Fibroblast of villous mesenchyme (primary cell): ENCODE measurements at places on chromosomes 5 and 9.

DNA sequence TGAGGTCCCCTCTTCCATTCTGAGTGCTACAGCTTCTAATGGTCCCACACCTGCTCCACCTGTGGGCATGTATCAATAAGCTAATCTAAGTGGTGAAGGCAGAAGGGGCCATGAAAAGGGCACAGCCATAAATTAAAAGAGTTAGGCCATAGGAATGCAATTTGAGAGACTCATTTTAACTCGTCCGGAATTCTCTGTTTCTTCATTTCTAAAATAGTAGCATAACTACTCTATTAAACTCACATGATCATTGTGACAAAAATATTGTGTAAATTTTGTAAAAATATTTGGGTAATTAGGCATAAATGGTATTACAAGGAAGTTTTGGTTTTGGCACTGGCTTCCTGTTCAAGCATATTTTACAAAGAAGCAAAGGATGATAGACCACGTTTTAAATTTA is 103.1 kb upstream of the TXNDC8 start:
- no peak for DNase-seq

GRCh38 chr5:96350678-96351077 is 82.4 kb downstream of the PCSK1 start:
- peak; percentile 76 for DNase-seq

- peak; percentile 19 for DNase-seq
Measured at GRCh38 chr5:92380069-92380770, 997.1 kb upstream of the ARRDC3 start.

GRCh38 chr9:4985386-4986266 is 554 bp downstream of the JAK2 start:
- DNase-seq: peak; percentile 74

- no peak for DNase-seq
Measured at GRCh38 chr9:23677446-23677845, 148.6 kb downstream of the ELAVL2 start.

- DNase-seq: no peak
Measured at GRCh38 chr9:77374266-77374665, 196.9 kb downstream of the VPS13A start.

- peak; percentile 39 for DNase-seq
Measured at GRCh38 chr5:91332267-91333045, 50.7 kb downstream of the ARRDC3 start.

- DNase-seq: no peak
Measured at GRCh38 chr9:94991961-94992907, 265.7 kb downstream of the AOPEP start.

DNA sequence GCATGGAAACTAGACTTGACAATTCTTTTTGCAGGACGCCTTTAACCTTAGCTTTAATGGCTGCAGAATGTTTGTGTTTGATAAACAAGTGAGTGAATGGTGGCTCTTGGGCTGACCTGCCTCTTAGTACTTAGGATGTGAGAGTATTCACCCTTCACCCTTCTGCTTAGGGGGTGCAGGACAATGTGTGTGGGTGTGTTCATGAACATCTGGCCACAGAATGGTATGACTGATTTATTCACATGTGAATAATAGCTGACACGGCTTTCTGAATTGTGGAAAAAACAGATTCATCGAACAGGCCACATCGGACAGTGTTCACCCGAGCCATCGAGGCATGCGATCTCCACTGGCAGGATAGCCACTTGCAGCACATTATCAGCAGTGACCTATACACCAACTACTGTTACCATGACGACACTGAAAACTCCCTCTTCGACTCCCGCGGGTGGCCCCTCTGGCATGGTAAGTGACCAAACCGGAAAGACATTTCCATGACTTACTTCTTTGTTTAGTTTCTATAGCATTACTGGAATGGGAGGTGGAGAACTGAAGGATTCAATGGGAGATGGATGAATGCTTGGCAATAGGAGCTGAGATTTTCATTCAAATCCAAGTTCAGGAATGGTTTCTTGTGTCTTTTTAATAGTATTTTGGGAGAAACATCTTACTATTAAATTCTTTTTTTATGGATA is 193.6 kb downstream of the ZSWIM6 start:
- no peak for DNase-seq

- DNase-seq: no peak
Measured at GRCh38 chr5:37983463-37983862, 143.6 kb upstream of the GDNF start.

- DNase-seq: no peak
Measured at GRCh38 chr9:38082446-38083287, 13.6 kb upstream of the SHB start.

DNA sequence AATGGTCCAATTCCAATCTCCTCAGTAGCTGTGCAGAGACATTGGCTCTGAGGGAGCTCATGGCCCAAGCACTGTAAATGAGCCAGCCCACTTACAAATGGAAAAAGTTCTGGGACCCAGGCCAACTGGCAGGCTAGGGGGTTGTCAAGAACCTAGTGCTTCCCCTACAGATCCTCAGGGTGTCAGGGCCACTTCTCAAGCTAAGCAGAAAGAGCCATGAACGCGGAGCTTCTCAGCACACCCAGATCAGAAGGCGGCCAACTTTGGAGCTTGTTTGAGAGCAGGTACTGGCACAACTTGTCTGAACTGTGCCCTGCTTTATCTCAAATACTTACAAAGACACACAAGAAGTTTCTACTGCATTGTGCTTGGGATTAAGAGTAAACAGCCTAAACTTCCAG is 17.5 kb downstream of the TLE1 start:
- no peak for DNase-seq

DNA sequence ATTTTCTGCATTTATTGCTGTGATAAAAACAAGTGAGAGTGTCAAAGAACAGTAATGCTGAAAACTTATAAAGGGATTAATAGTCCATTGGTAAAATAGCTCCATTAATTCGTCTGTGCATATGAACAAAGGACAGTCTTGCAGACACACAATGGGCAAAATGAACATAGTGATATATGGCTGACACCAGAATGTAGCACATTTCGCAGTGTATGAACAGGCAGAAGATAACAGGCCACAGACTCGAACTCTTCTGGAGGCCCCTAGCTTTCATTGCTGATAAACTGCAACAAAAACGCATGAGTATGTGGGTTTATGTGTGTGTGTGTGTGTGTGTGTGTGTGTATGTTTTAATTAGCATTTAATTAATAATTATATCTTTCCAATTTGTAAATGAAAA is 354.8 kb downstream of the TAF11L14 start:
- DNase-seq: no peak

DNA sequence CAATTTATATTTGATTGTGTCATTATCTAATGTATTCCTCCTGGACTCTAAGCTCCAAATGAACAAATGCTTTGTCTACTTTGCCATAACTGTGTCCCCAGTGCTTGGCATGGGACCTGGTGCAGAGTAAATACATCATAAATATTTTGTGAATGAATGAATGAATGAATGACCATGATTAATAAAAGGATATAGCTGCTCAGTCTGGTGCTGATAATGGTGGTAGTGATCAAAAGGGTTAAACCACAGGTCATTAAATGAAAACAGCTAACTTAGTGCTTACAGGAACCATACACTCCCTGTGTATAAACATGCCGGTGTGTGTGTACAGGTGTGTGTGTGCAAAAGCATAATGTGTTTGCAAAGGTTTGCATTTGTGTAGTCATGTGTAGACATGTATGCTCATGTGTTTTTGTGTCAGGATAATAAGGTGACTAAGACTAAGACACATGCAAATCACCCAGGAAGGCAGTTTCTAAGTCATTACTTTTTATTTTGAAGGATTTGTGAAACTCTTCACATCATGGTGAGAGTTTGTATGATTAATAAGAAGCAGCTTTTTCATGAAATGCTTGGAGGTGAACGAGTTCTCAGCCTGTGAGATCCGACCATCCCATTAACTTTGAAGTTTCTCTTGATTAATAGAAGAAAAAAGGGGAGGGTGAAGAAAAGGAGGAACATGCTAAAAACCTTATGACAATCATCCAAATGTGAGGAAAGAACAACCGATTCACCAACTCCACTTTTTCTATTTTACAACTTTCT is 24.6 kb downstream of the SPARC start:
- DNase-seq: peak; percentile 23

- DNase-seq: no peak
Measured at GRCh38 chr9:73426269-73426668, 274.6 kb downstream of the ANXA1 start.

DNA sequence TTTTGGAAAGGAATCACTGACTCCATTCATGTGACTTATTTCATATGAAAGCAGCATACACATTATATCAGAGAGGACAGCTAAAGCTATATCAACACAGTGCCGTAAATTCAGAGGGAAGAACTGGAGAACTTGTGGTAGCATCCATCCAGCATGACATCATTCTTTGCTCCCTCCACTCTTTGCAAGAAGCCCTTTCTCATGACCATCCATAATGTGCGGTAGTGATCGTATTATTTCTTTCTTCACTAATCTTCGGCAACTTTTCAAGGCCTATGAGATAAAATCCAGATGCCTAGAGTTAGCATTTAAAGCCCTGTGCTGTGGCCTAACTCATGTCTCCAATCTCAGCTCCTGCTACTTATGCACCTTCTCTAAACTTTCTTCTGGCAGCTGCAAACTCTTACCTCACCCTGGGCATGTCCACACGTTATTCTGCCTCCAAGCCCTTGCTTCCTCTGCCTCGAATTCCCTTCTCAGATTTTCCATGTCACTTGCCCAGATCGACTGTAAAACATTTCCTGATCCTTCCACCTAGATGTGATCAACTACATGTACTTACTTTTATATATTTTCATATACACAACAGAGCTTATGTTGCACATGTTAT is 307.3 kb upstream of the SGCD start:
- no peak for DNase-seq

DNA sequence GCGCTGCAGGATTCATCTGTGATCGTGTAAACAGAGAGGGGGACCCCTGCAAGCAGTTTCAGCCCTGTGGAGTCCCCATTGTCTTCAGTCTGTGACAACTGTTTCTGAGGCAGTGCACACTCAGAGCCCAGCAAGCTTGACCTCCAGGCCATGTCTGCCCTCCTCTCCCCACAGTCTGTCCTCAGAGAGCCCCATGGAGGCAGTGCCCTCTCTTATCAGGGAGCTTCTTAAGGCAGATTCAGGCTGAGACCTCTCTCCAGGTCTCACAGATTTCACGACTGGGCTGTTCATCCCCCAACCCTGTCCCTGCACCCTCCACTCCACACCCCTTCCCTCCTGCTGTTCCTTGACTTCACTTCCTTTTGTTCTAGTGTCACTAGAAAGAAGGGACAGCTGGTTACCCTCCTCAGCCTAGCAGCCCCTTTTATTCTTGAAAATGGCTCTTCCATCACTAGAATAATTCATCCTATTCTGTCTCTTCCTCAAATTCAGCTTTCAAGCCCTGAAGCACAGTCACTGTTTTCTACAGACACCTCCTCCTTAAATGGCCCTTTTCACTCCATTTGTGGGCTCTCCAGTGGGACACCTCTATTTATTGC is 218.4 kb downstream of the MED10 start:
- DNase-seq: peak; percentile 0

DNA sequence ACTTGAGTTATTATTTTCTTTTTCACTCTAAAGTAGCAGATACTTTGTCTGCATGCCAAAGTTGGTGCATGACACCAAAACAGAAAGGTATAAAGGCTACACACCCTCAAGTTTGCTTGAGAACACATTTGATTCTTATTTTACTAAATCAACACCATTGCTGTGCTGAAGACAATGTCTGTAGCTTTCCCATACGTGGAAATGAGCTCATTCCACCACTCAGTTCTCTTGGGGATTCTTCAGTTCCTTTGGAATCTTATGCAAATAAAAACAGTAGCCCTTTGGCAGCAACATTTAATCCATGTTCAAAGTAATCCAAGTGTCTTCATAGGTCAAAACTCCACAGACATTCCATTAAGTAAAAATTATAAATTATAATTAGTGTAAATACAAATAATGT is 264.9 kb downstream of the TLE1 start:
- DNase-seq: no peak

GRCh38 chr5:179240561-179240960 is 104.7 kb downstream of the ADAMTS2 start:
- DNase-seq: no peak
